ENCODE measurements at places on chromosomes 4 and X. TPM values are rescaled to one million over a fixed set of nuclear protein-coding genes. Genes with fewer than 3 reads are reported as not detected.

IL21 gene
- total RNA-seq: not detected

RAB39B gene
- total RNA-seq: 3.1 TPM

GRCh38 chrX:71067712-71068043 lies 456 bp downstream of the SNX12 start:
- DNase-seq: no peak

GRCh38 chr4:181119186-181119585 lies 1124.0 kb upstream of the TENM3 start:
- no peak for DNase-seq

- DNase-seq: no peak
Measured at GRCh38 chr4:37726666-37727065, 40.5 kb upstream of the RELL1 start.

Data from chondrocyte (in vitro differentiated cells).